ENCODE measurements at places on chromosomes 12 and 14.

DNA sequence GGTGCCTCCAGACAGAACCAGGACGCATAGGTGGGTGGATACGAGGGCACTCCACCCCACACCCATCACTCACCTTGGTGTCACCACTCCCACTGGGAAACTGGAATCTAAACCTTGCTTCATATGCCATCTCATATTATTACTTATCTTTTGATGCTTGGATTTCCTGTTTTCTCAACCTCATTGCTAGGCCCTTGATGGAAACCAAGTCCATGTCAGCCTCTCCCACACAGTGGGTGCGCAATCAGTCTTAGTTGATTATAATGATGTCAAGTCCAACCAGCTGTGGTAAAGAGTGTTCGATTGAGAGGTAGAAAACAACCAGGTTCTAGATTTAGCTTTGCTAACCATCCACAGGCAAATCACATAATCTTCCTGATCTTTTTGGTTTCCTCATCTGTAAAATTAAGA lies 584 bp upstream of the DDHD1 start:
- DNase-seq = no peak

DNA sequence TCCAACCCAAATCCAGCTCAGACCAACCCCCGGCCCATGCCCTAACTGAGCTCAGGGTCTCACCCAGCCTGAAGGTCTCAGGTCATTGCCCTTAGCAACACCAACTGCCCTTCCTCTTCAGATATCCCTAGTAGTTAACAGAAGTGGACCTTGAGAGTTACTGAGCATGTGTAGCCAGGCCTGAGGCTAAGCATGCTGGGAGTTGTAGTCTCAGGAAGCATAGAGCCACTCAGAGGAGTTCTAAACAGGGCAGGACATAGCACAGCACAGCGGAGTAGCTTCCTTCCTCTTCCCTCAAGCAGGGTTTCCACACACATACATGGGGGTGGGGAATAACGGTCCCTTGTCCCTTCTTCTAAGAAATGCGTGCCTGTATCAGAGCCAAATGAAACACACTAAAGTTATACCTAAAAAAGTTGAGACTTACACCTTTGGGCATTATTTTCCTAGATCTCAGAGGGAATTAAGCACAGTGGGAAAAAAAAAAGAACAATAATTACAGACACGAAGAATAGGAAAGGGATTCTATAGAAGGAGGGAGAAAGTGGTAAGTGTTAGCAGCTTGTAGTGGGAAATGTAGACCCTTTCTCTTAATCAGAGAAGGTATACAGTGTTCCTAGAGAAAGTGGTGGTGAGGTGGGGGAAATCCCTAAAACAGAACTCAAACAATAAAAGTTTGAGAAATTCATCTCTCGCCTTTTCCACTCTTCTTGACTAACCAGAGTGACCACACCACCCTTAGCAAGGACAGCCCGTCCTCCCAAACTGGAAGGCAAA lies 4.4 kb downstream of the KMT2D start:
- DNase-seq = peak; percentile 11

GRCh38 chr12:125228519-125229260 lies 163.5 kb downstream of the AACS start:
- no peak for DNase-seq

- DNase-seq = no peak
These were observed 150.9 kb downstream of the MED13L start for GRCh38 chr12:116126610-116127009.

DNA sequence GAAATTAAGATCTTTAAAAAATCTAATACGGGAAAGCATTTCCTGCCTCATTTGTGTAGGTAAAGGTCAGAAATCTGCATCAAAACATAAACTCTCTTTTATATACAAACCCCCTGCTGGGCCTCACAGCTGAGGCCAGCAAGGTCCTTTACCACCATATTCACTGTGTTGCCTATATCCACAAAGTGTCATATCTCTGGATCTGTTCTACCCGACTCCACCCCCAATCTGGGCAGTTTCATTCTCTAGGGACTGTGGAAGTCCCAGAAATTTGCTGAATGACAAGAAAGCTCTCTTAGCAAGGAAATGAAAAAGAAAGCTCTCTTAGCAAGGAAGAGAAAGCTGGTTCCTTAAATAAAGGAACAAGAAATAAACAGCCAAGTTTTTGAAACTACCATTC lies 301.7 kb downstream of the KCNH5 start:
- DNase-seq = no peak

- DNase-seq = no peak
These were observed 33.3 kb upstream of the PPM1A start for GRCh38 chr14:60215520-60216420.

DNA sequence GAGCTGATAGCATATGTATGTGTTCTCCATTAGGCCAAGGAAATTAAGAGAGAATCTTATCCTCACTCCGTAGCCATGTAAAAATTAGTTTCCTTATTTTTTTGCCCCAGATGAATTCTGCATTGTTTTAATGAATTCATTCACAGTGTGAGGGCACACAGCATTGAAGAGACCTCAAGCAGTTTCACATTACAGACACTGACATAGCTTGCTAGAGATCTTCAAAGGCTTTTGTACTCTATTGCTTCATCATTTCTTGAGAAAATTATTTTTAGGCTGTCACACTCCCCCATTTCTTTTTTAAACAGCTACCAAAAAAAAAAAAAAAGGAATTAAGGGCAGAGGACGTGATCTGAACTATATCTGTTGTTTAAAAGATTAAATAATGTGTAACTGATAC lies 251.1 kb downstream of the BCAT1 start:
- DNase-seq = no peak

Data from Calu3 (cell line).